ENCODE measurements at places on chromosomes 6 and 20.

- peak; percentile 96 for DNase-seq
These were observed 43.7 kb downstream of the TOP1 start for GRCh38 chr20:41072190-41072863.

GRCh38 chr6:157491571-157492232 is 110.7 kb downstream of the ZDHHC14 start:
- DNase-seq, result no peak

- DNase-seq, result peak; percentile 81
These were observed 81.6 kb upstream of the PREP start for GRCh38 chr6:105484238-105485161.

DNA sequence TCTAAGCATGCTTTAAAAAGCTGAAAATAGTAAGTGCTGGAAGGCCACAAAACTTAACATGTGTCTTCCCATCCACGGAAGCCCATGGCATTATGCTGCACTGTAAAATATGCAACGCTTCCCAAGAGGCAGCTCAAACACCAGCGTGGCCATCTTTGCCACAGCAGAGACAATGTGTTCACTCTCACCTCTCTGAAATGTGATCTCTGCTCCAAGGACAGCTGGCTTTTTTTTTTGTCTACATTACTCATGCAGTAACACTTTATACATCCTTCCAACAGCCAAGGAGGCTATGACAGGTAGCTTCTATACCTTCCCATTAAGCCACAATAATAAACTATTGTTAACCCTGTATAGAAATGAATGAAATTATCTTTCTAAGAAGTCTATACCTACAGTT is 49.2 kb downstream of the BLOC1S5 start:
- no peak for DNase-seq

DNA sequence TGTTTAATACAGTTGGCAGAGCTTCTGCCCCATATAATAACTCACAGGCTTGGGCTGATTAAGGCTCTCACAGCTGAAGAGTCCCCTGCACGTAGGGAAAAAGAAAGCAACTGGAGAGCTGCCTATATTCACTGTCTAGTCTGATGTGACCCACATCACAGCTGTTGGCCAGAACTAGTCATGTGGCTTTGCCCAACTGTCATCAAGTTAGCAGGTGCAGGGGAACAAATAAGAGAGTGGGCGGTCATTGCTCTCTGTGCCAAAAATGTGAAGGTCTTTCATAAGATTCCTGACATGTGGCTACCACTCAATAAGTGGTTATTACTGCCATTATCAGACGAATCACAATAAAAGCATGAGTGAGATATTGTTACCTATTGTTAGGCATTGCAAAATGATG is 665.2 kb downstream of the DOK5 start:
- DNase-seq, result no peak

GRCh38 chr6:107275330-107275865 is 160.1 kb upstream of the BEND3 start:
- DNase-seq, result peak; percentile 52

DNA sequence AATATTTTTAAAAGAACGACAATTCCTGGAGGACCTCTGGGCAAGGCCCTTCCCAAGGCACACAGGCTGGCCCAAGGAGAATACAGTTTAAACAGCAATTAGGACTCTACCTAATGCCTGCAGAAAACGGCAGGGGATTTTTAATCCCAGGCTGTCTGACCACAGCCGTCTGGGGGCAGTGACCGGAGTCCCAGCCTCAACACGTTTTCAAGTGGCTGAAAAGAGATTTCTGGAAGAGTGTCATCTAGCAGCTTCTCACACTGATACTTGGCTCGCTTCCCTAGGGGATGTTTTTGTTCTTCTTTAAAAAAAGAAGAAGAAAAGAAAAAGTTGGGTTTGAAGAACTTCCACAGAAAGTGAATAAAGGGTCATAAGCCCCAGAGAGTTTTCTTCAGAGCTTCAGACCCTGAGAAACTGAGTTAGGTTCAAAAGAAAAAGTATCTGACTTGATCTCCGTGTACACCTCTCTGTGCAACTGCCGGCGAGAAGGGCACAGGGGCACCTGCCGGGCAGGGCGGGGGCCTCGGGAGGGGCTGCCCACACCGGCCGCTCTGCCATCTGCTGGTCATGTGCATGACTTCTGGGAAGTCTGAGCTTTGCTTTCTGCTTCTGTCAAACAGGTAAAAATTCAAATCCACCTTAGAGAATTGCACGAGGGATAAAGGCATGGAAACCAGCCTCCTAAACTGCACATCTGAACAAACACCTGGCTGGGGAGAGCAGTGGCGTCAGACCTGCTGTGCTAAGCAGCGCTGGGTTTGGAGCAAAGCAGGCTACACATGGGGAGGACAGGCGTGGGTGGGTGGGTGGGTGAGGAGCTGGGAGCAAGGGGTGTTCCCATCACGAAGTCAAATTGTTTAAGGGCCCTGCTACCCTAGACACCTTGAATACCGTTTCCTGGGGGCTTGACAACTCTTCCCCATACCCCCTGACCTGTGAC is 33.0 kb downstream of the RRBP1 start:
- DNase-seq, result no peak

DNA sequence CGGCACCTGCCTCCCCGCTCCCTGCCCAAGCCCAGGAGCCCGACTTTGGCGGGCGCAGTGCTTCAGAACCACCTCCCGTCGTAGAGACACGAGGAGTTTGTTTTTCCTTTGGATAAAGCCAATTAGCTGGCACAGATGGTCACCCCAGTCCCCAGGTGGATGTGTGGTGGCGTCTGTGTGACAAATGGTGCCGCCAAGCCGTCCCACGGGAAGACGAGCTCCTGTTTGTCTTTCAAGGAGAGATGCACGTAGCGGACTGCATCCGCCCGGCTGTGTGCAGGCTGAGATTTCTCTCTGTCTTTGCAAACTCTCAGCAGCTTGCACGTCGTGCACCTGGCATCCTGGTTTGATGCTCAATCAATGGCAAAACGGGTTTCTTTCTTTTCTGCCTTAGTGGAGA is 16.1 kb upstream of the MRGBP start:
- no peak for DNase-seq

DNA sequence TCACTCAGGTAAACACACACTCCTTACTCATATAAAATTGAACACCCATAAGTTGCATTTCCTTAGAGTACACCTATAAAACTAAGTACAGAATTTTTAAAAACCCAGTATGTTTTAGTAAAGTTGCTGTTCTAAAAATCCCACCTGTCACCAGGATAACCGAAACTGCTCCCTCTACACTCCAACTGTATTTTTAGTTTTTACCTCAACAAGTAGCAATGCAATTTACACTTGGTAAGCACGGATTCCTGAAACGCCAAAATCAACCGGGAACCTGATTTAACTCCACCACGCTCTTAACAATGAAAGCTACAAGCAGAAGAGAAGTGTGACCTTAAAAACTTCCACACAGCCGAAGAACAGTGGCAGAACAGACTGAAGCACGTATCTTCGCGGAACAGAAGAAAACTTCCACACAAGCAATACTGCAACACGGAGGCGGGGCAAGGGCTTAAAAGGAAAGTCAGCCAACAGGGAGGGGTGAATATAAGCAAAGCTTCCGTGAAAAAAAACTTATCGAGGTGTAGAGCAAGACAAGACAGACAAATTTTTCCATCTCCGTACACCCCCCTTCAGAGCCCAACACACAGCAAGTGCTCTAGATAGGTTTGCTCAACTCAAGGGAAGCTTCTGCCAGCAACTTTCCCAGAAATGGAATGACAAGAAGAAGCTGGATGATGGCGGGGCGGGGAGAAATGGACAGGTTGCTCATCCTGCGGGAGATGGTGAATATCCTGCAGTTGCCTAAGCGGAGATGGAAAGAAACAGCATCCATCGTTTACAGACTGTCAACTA is 1.4 kb downstream of the STAU1 start:
- peak; percentile 71 for DNase-seq

DNA sequence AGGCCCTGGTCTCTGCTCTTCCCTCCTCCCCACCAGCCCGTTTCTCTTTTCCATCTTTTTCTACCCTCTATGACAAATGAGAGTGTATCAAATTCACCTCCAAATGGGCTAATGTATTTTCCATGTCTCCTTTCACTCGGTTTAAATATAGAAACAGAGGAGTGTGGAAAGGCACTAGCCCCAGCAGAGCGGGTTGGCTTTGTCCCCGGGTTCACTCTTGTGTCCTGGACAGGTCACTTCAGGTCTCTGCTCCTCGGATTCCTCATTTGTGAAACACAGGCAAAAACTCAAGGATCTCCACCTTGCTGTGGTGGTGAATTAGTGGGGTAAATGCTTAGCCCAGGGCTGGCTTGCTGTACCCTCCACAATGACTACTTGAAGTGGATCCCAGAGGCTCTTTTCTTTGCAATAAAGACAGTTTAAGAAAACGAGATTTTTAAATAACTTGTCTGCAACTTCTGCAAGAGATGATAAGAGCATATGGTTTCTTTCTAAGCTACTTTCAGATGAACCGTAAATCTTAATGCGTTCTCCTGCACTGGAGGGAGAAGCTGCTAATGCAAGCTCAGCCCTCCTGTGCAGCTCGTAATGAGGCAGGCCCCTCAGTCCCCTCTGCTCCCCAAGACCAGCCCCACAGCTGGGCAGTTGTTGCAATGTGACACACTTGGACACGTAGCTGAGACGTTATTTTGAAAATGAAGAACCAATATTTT is 292.9 kb downstream of the THBS2 start:
- DNase-seq, result no peak

DNA sequence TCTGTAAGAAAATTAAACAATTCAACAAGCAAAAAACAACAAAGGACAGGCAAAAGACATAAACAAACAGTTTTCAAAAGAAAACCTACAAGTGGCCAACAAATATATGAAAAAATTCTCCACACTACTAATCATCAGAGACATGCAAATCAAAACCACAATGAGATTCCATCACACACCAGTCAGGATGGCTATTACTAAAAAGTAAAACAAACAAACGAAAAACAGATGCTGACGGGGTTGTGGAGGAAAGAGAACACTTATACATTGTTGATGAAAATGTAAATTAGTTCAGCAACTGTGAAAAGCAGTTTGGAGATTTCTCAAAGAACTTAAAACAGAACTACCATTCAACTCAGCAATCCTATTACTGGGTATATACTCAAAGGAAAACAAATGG is 537.6 kb downstream of the HDGFL1 start:
- DNase-seq, result peak; percentile 82

DNA sequence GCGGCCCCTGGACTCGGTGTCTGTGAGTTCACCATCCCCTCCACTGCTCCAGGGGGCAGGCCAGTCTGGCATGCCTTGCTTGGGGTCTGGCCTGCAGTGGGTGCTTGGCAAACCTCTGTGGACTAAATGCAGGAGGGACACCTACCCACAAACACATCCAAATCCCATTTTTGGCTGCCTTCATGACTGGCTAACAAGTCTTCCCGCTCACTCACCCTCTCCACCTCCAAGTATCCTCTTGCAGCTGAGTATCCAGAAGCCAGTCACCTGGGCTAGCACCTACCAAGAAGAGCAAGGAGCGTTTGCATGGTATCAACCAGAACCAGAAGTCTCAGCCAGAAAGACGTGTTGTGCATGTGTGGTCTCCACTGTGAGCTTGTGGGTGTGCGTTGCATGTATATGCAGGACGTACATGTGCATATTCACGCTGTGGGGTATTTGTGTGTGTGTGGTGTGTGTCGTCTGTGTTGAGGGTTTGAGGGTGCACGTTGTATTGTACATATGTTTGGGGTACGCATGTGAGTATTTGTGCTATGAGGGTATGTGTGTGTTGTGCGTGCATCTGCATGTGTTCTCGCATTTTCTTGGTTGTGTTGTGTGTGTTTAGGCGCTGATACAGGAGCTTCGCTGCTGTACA is 5.6 kb upstream of the PMEPA1 start:
- no peak for DNase-seq

DNA sequence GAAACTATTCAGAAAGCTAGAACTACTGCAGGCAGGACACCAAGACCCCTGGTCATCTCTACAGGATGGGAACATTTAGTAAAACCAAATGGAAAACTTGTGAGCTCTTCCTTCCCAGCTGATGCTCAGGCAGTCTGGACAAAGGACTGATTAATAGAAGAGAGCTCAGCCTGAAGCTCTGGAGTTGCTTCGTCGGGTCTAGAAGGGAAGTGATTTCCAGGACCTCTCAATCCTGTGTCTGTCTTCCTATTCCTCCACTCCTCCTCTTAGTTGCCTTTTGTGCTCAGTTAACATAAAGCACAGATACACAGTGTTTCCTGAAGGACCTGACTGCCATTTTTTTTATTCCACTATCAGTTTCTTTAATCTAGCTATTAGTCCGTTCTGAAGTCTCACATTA is 54.2 kb downstream of the SLC35F1 start:
- no peak for DNase-seq

GRCh38 chr6:232982-233640 is 59.2 kb upstream of the DUSP22 start:
- DNase-seq, result no peak

GRCh38 chr6:21386744-21387143 is 206.8 kb upstream of the SOX4 start:
- DNase-seq, result peak; percentile 72

- DNase-seq, result no peak
These were observed 299.1 kb upstream of the KCNQ5 start for GRCh38 chr6:72322771-72323170.

- peak; percentile 42 for DNase-seq
These were observed 41.9 kb upstream of the ADGRF5 start for GRCh38 chr6:46963626-46964025.

- no peak for DNase-seq
These were observed 10.2 kb downstream of the BNIP5 start for GRCh38 chr6:36326356-36326995.

GRCh38 chr6:43977404-43978111 is 149.7 kb downstream of the MRPL14 start:
- DNase-seq, result peak; percentile 67

- no peak for DNase-seq
These were observed 14.5 kb downstream of the CD24 start for GRCh38 chr6:106959985-106960384.

- DNase-seq, result no peak
These were observed 30.3 kb downstream of the LRFN2 start for GRCh38 chr6:40556881-40557280.

- DNase-seq, result no peak
These were observed 106.2 kb downstream of the KIF13A start for GRCh38 chr6:17881085-17881858.

DNA sequence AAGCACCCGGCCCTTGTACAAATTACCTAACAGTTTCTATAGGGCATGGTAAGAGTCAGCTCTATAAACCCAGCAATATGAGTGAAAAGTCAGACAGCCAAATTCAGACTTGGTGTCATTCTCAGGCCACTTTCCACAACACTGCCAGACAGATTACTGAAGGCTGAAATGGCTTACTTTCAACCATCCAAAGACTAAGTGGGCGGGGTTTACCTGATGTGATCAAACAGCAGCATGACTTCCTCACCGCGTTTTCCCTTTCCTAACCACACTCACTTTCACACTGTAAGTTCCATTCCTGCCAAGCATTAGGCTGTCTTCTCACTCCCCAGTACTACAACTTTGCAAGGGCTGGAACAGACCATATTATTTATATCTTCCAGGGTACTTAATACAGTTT is 85.9 kb downstream of the SMLR1 start:
- DNase-seq, result no peak

DNA sequence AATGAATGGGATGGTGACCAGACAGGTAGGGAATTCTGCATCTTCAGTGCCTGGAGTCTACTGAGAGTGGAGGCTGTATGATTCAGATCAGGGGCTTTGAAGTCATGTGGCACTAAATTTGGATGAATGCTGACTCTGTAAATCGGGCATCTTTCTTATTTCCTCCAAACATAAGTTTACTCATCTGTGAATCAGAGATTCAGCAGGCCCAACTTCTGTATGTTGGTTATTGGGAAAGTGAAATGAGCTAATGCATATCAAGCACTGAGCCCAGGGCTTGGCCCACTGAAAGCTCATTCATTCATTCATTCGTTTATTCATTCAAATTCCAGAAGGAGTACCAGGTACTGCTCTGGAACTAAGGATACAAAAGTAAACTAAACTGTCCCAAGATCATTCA is 192.3 kb upstream of the RIN2 start:
- DNase-seq, result peak; percentile 27

GRCh38 chr6:13248053-13248452 is 80.3 kb downstream of the TBC1D7 start:
- no peak for DNase-seq

Measured in M059J (cell line).